Stimulated activated CD8-positive, alpha-beta memory T cell treated with anti-CD3 and anti-CD28 coated beads, Interleukin-15, amount 100 ng/mL, for 24 hours (primary cell): ENCODE measurements at places on chromosomes 5 and 9.

DNA sequence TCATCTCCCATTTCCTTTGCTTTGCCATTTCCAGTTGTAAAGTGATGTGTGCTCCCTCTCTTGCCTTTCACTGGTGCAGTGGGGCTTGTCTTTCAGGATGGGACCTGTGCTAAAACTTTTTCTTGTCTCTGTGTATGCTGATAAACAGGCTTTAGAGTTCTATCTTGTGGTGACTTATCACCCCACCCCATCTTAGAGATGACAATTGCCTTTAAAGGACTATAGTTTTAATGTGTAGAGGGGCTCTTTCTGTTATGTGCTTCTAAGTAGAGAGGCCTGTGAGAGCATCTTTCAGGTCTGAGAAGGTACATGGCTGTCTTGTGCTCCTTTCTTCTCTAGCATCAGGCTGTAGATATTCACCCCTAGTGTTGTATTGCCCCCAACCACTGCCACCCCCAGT, 21.9 kb downstream of the MAN2A1 start:
- DNase-seq, result no peak

DNA sequence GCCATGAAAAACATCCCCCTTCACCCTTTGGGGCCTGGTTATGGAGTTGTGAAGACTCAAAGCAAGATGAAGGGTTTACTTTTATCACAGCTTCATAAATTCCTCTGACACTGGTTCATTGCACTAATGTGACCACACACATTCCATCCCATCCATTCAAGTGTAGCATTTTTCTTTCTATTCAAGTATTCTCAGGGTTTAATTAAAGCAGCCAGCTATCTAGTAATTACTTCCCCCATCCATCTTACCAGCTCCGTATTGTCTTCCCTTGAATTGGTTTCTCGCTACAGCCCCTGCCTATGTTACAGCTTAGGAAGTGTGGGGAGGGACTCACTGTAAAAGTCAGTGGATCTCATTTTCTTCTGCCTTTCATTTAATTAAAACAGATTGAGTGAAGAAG, 387.0 kb upstream of the RFX3 start:
- DNase-seq, result no peak

GRCh38 chr5:127228540-127229184, 61.9 kb upstream of the MEGF10 start:
- no peak for DNase-seq

DNA sequence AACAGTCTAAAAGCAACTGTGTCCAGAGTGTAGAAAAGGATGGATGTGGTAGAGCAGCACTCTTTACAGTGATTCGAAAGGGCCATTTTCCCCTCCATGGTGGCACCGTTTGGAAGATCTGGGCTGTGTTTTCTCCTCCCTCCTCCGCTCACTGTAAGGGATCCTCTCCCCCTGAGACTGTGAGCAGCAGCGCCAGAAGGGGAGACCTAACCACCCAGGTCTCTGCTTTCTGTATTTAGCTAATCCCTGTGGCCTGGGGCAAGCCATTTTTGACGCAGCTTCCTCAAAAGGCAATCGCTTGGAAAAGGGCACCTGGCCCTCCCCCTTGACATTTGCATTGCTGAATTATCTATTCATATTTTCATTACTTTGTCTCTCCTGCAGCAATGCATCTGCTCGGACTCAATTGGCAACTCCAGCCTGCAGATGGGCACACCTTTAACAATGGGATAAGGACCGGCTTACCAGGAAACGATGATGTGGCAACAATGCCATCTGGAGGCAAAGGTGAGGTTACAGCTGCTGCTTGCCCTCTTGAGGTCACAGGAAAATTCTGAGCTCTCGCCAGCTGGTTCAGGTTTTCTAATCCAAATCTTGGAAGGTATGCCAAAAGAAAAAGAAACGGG, 244.3 kb upstream of the WWC1 start:
- no peak for DNase-seq

DNA sequence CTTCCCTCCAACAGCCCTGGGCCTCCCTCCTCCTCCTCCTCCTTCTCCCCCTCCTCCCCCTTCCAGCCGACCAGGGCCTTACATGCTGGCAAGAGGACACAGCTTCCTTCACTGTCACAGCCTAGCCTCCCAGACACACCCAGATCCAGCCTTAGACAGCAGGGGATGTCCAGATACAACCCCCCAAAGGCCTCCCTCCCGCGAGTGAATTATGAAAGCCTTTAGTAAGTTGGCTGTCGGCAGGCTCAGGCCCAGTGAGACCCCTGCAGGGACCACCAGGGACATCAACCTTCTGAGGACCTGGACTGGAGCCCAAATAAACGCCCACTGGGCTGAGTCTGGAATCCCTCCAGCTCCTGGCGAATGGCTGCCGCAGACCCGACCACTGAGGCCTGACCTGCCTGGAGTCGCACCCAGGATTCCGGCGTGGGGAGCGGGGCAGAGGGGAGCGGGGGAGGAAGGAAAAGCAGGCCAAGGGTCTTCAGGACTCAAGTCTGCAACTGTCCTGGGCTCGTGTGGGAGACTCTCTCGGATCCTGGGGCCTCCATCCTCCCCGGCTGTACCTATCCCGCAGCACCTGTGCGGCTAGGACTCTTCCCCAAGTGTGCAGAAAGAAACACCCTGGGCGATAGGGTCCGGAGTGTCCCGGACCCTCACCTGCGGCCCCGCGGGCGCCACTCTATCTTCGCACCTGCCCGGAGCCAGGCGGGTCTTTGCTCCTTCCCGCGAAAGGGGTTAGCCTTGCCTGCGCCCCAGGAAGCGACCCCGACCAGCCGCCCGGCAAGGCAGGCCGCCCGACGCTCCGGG, 705 bp downstream of the SEPTIN8 start:
- no peak for DNase-seq

- DNase-seq, result no peak
Observed at GRCh38 chr5:149639737-149640136, 58.4 kb downstream of the ARHGEF37 start.
